ENCODE measurements at places on chromosomes 3 and 15.

- DNase-seq = peak; percentile 15
Measured at GRCh38 chr15:48634893-48635292, 10.6 kb downstream of the FBN1 start.

DNA sequence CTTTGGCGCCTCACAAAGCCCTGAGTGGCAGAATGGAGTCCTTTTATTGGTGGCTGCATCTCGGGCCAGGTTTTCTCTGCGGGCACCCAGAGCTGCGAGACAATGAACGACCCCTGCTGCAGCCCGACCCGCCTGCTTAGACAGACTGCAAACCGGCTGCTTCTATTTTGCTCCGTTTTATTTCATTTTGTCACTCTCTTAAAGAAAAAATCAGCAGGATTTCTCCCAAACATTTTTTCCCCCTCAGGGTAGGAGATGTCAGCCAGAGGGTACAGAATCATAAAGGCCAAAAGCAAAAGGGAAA lies 64.8 kb downstream of the OXNAD1 start:
- DNase-seq = no peak

DNA sequence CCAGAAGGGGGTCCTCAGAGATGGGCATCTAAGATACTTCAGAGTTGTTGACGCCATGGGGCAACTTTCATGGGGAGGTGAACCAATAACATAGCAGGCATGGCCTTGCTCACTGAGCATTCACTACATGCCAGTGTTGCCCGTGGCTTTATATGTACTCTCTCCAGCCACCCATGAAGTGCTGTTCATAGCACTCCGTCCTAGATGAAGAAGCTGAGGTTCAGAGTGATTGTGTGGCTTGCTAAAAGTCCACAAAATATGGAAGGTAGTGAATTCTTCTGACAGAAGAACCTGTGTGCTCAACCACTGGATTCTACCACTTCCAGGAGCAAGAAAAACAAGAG lies 9.8 kb upstream of the SEMA4B start:
- DNase-seq = no peak

DNA sequence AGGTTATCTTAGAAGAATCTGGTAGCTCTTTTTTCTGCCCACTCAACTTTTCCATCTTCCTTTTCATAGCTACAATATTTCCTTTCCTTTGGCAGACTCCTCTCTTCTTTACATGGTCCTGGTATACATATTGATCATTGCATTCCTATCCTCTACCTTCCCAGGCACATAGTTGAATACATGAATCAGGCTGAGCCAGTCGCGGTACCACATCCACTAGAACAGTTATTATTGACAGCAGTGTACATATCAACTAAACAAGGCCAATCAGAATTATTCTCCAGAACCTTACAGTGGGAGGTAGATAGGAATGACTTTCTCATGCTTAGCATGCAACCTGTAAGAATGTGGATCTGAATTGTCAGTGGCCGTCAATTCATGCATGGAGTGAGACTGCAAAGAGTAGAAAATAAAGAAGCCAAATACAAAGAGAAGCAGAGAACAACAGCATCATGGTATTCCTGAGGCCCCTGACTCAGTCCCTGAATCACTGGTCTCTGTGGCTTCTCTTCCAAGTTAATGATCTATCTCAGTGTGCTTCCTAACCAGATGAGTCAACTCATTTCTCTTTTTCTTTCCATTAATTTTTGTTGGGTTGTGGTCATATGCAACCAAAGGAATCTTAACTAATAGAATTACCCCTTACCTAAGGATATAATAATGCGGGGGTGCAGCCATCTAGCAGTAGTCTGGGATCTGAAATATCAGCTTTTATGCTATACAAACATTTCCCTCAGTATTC lies 60.9 kb upstream of the DCBLD2 start:
- DNase-seq = no peak

DNA sequence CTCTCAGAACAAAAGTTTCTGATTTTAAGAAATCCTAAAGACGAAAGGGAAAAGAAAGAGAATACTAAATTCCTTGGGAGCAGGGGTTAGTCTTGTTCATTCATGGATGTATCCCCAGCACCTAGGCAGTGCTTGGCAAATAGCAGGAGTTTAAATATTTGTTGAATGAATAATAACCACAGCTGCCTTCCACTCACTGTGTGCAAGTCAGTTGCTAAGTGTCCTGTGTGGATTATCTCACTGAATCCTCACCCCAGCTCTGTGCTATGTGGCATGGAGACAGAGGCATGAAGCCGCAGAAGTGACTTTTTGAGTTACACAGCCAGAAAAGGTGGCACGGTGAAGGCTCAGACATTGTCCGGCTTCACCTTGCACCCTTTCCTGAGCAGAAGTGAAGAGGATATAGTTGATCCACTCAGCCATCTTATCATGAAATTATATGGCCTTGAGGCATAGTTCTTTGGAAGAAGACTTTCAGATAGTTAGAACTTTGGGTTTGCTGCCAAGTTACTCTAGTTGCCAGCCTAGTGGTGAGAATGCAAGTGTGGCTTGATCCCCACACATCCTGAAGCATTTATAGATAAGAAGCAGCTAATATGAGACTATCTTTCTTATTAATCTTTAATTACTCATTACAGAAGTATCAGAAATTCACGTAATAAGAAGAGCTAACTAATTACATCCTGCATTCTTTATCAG lies 355.5 kb downstream of the LRTM1 start:
- DNase-seq = no peak

DNA sequence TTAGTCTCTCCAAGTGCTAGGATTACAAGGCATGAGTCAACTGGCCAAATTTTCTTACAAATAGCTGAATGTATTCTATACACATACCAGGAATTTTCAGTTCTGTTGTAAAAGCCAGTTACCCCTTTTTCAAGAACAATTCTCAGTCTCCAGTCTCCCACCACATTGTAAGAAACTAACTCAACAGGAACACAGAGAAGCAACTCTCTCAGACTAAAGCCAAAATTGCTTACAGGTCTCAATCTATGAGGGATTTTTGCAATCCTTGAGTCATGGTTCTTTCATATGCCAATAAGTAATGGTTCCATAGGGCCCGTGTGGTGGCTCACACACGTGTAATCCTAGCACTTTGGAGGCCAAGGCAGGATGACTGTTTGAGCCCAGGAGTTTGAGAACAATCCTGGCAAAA lies 8.5 kb downstream of the IP6K2 start:
- DNase-seq = no peak

DNA sequence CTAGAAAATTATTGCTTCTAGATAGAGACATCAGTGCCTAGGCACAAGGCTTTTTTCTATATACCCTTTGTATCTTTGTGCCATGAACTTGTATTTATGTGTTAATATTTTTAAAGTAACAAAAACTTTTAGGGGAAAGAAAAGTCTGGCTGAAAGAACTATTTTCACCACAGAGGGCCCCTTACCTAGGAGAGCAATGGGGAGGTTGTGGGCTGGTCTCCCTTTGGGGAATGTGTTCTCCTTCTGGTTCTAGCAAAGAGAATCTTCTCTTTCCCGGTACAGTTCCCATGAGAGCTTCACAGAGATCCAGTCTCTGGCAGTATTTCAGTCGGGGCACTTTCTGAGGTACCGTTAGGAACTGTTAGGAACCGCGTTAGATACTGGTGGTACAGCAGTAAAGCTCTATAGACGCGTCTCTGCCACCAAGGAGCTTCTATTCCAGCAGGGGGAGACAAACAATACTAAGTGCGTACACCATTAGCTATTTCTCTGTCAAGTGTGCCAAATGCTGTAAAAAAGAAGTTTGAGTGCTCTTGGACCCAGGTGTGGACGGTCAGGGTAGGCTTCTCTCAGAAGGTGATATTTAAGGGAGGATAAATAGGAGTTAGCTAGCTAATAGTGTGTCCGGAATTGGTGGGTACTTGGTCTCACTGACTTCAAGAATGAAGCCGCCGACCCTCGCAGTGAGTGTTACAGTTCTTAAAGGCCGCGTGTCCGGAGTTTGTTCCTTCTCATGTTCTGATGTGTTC lies 4.6 kb upstream of the EPB42 start:
- peak; percentile 78 for DNase-seq

DNA sequence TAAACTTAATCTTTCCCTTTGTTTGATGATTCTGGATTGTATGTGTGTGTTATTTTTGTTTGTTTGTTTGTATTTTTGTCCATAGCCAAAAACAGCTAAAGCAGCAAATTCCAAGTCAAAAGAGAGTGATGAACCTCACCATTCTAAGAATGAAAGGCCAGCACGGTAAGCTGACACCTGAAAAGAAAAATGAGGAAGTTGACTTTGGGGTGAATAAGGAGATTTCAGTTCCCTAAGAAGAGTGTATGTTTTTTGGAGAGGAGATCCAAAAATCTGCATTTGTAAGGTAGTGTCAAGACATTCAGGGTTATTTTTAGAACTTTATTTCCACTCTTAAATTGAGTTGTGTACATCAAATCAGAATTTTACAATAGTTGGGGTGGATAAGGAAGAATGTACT lies 52.3 kb upstream of the UTS2B start:
- no peak for DNase-seq

GRCh38 chr3:69922521-69923000 lies 77.0 kb upstream of the SAMMSON start:
- DNase-seq = no peak

DNA sequence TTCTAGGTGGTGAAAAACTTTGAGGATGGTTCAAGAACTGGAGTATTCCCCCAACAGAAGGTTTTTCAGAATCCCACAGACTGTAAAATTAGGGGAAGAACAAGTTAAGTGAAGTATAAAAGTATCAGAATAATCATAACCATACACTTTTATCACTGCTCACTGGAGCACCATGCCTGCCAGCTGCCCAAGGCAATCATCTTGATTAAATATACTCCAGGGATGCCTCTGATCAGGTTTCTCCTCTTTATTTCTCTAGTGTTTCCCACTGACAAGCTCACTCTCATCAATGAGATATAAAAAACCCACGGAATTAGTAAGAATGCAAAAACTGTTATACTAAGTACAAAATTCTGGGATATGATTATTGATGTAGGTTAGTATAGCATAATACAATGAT lies 108.0 kb downstream of the STAG1 start:
- DNase-seq = no peak

GRCh38 chr3:157059661-157060060 lies 100.3 kb downstream of the CCNL1 start:
- DNase-seq = no peak

DNA sequence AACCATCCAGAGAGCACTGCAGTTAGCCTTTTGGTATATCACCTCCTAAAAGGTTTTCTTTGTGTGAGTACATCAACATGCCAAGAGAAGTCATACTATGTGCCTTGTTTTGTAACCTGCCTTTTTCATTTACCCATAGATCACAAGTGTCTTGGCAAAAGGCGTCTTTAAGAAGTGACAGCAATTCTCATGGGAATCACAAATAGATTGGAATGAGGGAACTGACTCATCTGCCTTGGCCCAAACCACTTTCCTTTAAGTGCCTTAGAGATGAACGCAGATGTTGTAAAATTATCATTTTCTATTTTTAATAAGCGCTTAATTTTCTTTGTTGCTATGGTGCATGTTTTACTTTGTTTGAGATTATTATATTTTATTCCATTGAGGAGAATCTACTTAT lies 20.7 kb upstream of the POMGNT2 start:
- DNase-seq = peak; percentile 15

DNA sequence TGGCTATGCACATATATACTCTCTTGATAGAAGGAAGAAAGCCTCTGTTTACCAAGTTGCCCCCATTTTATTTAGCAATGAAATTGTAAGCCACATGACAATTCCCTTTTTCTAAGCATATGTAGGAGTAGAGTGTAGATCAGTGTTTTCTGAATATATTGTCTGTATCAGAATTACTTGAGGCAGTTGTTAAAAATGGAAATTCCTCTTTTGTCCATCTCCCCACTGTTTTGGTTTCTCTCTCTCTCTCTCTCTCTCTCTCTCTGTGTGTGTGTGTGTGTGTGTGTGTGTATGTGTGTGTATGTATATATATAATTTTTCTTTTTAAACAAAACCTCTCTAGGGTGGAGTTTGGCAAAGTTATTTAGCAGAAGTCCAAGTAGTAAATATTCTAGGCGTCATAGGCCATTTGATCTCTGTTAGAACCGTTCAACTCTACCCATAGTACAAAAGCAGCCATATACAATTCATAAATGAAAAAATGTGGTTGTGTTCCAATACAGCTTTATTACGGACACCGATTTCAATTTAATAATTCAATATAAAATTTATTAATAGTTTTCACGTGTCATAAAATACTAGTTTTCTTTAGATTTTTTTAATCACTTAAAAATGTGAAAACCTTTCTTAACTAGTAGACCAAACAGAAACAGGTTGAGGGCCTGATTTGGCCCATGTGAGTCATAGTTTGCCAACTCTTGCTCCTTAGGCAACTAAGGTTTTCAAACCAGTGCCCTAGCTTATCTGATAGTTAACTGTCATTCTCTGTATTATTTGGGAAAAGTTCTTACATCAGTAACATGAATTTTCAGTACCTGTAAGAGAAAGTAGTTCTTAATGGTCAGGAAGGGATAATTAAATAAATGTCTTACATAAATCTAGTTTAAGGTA lies 39.8 kb downstream of the UBE2E1 start:
- no peak for DNase-seq

GRCh38 chr3:113626503-113627371 lies 69.7 kb downstream of the USF3 start:
- peak; percentile 78 for DNase-seq

- no peak for DNase-seq
Measured at GRCh38 chr3:11411956-11412355, 139.8 kb downstream of the ATG7 start.

GRCh38 chr3:143604402-143605185 lies 243.7 kb downstream of the SLC9A9 start:
- DNase-seq = no peak

DNA sequence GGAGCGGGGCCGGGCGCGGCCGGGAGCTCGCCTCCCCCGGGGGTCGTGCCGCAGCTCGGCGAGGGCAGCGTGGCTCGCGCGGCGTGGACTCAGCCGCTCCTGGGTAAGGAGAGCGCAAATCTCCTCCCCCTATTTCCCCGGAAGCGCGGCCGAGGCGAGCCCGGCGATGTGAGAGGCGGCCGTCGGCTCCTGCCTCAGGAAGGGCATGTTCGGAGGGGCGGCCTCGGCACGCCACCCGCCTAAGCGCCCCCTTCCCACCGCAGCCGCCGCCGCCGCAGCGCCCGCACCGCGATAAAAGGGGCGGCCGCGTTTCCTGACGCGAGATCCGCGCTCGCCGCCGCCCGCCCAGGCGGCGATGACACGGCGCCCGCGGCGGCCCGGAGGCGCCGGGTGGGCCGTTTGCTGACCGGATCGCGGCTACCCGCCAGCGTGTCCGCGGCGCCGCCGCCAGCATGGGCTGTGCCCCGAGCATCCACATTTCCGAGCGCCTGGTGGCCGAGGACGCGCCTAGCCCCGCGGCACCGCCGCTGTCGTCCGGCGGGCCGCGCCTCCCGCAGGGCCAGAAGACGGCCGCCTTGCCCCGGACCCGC lies at the start of gene PDE8A:
Gene PDE8A (plus strand): TSS at position 146 of the 590 bp plus-strand sequence. CDS start 307 bp downstream, at position 453.
- DNase-seq = peak; percentile 70

GRCh38 chr3:10992943-10993728 lies 588 bp downstream of the SLC6A1 start:
- no peak for DNase-seq

- DNase-seq = no peak
Measured at GRCh38 chr3:55309336-55309735, 177.8 kb downstream of the WNT5A start.

DNA sequence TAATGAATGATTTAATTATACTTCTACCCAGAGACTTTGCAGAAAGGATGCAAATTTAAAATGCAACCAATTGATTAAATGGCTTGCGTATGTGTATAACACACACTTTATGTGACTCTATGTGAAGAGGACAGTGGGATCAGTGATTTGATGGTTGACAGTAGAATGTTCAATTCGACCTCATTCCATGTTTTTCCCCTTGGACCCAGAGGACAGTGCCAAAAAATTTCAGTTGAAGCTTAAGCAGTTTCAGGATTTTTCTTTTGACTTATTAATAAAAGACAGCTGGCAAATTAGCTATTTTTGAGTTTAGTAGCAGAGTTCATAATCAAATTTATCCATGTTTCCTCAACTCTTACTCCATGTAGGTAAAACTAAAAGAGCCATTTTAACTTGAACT lies 742.4 kb upstream of the NR2F2 start:
- DNase-seq = no peak
